Kidney (tissue), 22 donors: ENCODE measurements at places on chromosomes 11 and 22.

GRCh38 chr11:78759071-78759470 lies 184.4 kb upstream of the NARS2 start:
- DNase-seq = no peak
- H3K27me3 ChIP-seq = no peaks in the 10 kb centered on the region
- no peaks in the 10 kb centered on the region for H3K36me3 ChIP-seq
- no peak overlapping the region for H3K27ac ChIP-seq
- H3K4me3 ChIP-seq = no peak overlapping the region

GRCh38 chr11:76783294-76783895 lies at the start of gene TSKU:
Gene TSKU (plus strand): TSS chr11:76783356. CDS start chr11:76795617, 12,261 bp downstream.
- H3K4me1 ChIP-seq = peaks cover 2% of the 10 kb centered on the region
- peak within 1 kb of the TSS; percentile 87 for H3K4me3 ChIP-seq
- peaks cover 1% of the 10 kb centered on the region for H3K36me3 ChIP-seq
- no peaks in the 10 kb centered on the region for H3K27me3 ChIP-seq
- H3K27ac ChIP-seq = peak within 1 kb of the TSS; percentile 87
- DNase-seq = peak; percentile 70

DNA sequence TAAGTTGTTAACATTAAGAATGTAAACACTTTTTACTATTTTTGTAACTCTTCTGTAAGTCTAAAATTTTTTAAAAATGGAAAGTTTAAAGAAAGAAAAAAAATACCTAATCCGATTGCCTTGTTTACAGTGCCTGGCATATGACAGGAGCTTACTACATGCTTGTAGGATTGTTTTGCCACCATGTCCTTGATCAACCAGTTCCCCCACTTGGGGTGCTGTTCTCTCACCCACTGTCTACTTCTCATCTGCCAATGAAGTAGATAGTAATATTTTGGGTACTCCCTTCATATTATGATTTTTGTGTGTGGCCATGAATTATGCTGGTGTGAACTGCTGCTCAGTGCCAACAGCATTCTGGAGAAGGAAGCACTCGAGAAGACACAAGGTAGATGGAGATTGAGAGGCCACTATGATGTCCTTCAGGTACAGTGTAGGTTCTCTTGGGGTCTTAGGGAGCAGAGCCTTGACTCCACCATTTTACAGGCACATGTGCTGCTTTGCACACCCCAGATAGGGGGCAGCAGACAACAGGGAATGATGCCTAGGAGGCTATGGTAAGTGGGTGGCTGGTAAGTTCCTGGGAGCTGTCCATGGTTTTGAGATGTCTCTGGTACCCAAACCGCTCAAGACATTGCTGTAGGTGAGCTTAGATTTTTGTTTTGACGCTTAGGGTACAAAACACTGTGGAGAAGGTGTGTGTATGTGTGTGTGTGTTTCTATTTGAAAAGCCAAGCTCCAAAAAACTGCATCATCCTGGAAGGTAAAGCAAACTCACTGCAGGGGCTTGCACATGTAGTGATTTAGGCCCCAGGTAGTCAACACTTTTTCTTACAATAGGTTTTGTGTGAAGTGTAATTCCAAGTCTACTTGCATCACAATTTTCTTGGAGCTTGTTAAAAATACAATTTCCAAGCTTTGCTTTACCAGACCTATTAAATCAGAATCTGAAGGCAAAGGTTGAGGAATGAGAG lies 494.5 kb upstream of the LARGE1 start:
- no peak overlapping the region for H3K27ac ChIP-seq
- no peaks in the 10 kb centered on the region for H3K27me3 ChIP-seq
- no peaks in the 10 kb centered on the region for H3K36me3 ChIP-seq
- no peak overlapping the region for H3K4me3 ChIP-seq
- H3K4me1 ChIP-seq = no peaks in the 10 kb centered on the region

DNA sequence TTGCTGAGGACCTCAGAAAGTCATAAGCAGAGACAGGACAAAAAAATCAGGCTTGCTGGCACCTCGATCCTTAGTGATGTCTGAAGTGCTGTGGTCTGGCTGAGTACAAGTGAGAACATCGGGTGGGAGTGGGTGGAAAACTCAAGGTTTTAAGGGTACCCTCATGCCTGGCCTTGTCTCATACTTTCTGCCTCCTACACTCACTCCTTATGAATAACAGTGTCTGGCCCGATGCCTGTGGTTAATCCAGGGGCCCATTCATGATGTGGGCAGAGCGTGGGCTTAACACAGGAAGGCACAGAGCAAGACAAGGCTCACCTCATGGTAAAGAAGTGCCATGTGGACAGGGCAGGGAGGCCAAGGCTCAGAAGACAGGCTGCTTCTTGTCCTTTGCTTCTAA lies 11.0 kb upstream of the UCP3 start:
- no peak for DNase-seq
- H3K27ac ChIP-seq = peak overlapping the region; percentile 86

- H3K36me3 ChIP-seq = no peaks in the 10 kb centered on the region
- DNase-seq = no peak
Measured at GRCh38 chr11:38547462-38547861, 1949.4 kb upstream of the RAG2 start.

DNA sequence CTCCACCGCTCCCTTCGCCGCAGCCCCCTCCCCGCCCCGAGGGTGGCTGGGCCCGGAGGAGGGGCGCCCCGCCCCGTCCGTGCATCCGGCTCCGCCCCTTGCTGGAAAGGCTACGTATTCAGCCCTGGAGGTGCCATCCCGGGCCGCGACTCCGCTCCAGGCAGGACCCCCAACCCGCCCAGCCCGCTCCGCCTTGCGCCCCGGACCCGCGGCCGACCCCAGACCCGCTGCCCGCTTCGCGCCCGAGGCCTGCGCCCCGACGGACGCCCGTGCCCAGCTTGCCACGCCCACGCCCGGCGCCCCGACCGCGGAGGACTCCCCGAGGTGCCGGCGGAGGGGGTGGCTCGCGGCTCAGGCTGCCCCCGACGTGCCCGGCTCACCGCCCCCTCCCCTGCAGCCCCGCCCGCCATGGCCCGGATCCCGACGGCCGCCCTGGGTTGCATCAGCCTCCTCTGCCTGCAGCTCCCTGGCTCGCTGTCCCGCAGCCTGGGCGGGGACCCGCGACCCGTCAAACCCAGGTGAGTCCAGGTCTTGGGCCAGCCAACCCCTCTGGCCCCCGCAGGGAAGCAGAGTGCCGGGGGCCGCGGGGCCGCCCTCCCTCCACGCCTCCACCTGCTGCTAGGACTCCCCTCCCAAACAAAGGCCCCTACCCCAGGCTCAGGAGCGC lies at the start of gene ADM2:
TSS of gene ADM2 (plus strand) at position 104 of the 667 bp plus-strand sequence. CDS start at position 409, 305 bp downstream.
- peak within 1 kb of the TSS; percentile 22 for H3K27ac ChIP-seq
- peak; percentile 53 for DNase-seq
- no peaks in the 10 kb centered on the region for H3K4me1 ChIP-seq
- peaks cover 8% of the 10 kb centered on the region for H3K27me3 ChIP-seq
- H3K36me3 ChIP-seq = no peaks in the 10 kb centered on the region

DNA sequence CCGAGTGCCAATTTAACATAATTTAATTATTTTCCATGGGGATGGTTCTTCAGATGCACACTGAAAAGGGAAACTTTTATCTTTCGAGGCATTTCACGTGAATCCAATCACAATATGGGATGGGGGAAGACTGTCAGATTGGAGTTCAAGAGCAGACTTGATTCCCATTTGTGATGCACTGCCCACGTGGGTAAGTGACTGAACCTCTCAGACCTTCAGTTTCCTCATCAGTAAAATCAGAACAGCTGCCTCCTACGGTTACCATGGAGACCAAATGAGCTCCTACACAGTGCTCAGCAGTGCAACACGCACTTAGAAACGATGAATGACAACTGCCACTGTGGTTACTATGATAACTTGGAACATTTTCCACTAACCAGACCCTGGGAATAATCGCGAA lies 21.7 kb downstream of the KIAA0930 start:
- no peaks in the 10 kb centered on the region for H3K4me1 ChIP-seq
- no peak overlapping the region for H3K27ac ChIP-seq
- no peak for DNase-seq
- H3K36me3 ChIP-seq = no peaks in the 10 kb centered on the region
- H3K4me3 ChIP-seq = no peak overlapping the region

DNA sequence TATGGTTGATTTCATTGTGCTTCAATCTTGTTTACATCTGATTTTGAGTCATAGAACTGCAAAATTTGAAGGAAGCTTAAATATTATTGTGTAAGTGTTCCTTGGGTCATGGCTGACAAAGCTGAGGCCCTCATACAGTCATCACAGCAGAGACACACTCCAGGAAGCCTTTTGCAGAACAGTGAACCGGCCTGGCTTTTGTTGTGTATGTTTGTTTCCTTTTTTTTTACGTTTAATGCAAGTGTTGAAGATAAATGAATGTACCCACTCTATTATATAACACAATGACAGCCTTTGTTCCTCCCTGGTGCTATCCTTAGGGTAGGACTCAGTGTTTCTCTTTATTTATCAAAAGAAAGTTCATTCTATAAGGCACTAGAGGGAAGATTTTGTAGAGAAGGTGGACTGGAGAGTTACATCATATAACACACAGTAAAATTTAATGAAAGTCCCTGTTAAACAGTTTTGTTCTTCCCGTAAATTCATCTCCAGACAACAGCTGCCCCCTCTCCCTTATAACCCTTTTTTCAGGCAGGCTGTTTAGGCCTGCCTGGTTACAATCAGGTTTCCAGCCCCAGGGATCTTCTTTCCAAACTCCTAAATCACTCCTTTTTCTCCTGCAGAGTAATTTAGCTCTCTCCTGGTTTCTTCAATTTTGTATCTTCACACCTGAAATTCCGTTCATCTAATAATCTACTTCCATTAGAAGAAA lies 34.3 kb upstream of the CSTF3 start:
- DNase-seq = peak; percentile 40
- no peaks in the 10 kb centered on the region for H3K36me3 ChIP-seq
- H3K27ac ChIP-seq = no peak overlapping the region
- no peaks in the 10 kb centered on the region for H3K4me1 ChIP-seq
- H3K27me3 ChIP-seq = no peaks in the 10 kb centered on the region
- no peak overlapping the region for H3K4me3 ChIP-seq

DNA sequence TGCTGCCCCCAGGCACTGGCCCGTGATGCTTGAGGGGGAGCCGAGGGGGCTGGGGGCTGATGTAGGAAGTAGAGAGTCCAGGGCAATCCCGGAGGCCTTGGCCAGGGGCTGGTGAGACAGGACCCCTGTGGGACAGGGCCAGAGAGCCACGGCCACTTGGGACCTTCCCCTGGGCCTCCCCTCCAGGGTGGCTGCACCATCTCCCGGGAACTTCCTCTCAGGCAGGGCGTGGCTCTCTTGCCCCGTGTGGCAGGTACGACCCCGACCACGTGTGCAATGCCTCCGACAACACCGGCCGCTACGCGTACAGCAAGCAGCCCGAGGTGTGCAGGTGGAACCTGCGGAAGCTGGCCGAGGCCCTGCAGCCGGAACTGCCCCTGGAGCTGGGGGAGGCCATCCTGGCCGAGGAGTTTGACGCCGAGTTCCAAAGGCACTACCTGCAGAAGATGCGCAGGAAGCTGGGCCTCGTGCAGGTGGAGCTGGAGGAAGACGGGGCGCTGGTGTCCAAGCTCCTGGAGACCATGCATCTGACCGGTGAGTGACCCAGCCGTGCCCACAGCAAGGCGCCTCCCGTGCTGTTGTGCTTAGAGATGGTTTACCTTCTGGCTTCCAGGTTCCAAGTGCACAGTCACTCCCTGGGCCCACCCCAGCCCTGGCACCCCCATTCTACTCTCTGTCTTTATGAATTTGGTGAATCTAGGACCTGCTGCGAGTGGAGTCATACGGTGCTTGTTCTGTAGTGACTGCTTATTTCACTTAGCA lies 9.7 kb downstream of the SELENOO start:
- DNase-seq = no peak
- no peak overlapping the region for H3K27ac ChIP-seq
- peaks cover 10% of the 10 kb centered on the region for H3K4me1 ChIP-seq
- H3K36me3 ChIP-seq = peaks cover 8% of the 10 kb centered on the region
- no peak overlapping the region for H3K4me3 ChIP-seq
- H3K27me3 ChIP-seq = no peaks in the 10 kb centered on the region

DNA sequence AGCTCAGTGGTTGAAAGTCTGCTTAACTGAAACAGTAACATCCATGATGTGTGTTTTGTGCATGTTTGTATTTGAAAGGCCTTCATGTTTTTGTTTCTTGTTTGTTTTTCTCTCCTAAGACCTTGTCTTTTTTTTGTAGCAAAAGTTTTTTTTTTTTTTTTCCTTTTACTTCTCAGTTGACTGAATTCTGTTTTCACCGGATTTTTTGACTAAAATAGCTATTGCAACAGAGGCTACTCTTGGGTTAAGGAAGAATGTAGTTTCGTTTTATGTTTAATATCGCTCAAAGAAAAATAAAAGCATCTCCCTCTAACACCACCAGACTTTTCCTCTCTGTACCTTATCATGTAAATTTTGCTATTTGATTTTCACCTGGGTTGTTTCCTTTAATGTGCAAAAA lies 15.1 kb downstream of the APOL6 start:
- no peaks in the 10 kb centered on the region for H3K27me3 ChIP-seq
- no peak for DNase-seq
- no peak overlapping the region for H3K4me3 ChIP-seq

DNA sequence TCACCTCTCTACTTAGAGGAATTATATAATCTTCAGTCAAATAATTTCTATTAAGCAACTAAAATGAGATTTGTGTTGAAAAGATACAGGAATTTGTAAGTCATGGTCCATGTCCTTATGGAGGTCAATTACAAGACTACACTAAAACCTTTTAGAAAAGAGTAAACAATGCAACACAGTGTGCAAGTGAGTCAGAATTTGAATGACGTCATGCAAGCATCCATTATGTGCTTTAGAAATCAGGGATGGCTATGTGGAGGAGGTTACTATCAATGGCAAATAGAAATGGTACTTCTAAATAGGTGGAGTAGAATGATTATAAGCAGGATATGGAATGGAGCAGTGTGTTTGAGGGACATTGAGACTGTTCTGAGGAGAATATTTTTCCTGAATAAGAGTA lies 16.6 kb downstream of the OR10D3 start:
- H3K4me1 ChIP-seq = no peaks in the 10 kb centered on the region
- H3K27me3 ChIP-seq = no peaks in the 10 kb centered on the region
- H3K4me3 ChIP-seq = no peak overlapping the region
- DNase-seq = no peak
- H3K27ac ChIP-seq = no peak overlapping the region

DNA sequence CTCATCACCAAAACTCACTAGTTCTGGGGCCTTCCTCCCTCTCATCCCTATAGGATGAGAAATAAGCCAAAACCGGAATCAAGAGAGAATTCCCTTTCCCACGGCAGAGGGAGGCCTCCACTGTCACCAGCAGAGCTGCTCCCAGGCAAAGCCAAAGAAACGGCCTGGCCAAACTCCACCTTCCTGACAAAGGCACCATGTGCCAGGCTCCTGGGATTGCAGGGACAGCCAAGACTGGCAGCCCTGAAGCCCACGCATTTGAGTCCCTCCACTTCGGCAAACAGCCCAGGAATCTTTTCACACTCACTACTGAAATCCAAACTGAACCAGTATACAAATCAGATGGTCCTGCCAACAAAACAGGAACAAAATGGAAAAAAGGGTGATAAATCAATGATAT lies 6.1 kb downstream of the SMCO4 start:
- H3K4me1 ChIP-seq = no peaks in the 10 kb centered on the region
- H3K36me3 ChIP-seq = no peaks in the 10 kb centered on the region
- DNase-seq = no peak

GRCh38 chr11:33479231-33479630 lies 221.4 kb downstream of the C11orf91 start:
- no peak overlapping the region for H3K27ac ChIP-seq
- no peak overlapping the region for H3K4me3 ChIP-seq
- no peaks in the 10 kb centered on the region for H3K36me3 ChIP-seq
- H3K27me3 ChIP-seq = no peaks in the 10 kb centered on the region
